Left kidney (tissue), 8 donors: ENCODE measurements at places on chromosomes 7 and 10. TPM values are rescaled to one million over a fixed set of nuclear protein-coding genes. Genes with fewer than 3 reads are reported as not detected.
A peak's percentile ranks its signal among the peaks of the same experiment; 100 is the strongest.

DNA sequence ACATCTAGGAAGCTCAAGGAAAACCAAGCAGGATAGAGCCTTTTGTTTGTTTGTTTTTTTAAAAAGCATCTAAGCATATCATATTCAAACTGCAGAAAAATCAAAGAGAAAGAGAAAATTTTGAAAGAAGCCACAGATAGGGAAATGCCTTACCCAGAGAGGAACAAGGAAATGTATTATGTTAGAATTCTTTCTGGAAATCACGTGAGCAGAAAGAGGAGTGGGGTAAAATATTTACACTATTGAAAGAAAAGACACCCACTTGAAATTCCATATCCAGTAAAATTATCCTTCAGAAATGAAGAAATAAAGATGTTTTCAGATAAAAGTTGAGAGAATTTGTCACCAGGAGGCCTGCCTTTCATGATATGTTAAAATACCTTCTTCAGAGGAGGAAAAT lies 775.7 kb upstream of the IGFBP3 start:
- no peak for DNase-seq

GRCh38 chr10:114180937-114181336 lies 1.8 kb downstream of the TDRD1 start:
- DNase-seq: no peak

GRCh38 chr7:65924193-65924592 lies 51.3 kb downstream of the VKORC1L1 start:
- DNase-seq: no peak

GRCh38 chr7:151104411-151105235 lies 18.3 kb downstream of the AGAP3 start:
- DNase-seq: no peak

DNA sequence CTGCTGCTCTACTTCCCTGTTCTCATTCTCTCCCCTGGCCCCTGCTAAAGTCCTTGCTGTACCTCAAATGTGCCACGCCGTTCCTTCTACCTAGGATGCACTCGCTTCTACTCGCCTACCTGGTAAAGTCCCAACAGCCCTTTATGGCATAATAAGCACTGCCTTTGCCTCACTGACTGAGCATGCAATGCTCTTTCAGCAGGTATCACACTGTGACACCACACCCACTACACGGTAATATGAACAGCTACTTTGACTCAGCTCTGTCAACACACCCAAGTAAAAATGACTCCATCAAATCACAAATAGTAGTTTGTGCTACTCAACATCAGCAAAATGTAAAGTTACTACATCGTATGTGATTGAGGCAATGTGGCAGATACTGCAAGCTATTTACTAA lies 37.6 kb downstream of the FAM204A start:
- DNase-seq: no peak

DNA sequence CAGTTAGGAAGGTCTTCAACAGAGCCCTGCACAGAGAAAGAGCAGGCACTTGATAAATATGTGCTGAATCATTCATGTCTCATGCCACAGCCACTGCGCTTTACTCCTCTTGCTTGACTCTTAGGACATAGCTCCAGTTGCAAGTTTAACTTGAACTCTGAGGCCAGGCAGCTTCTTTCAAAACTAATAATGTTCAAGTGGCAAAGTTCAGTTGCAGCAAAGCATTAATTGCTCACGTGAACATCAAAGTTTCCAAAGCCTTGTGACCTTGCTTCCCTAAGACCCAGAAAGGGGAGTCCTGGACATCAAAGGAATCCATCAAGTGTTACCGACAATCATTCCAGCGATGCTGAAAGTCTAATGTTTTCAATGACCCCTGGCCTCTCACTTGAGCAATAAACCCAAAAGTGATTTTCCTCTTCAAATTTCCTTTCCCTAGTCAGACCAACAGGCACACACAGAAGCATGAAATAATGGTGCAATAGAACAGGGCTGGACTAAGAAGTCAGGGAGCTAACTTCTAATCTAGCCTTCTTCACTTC lies 21.8 kb upstream of the TECTB start:
- peak; percentile 46 for DNase-seq

GRCh38 chr10:47136866-47137265 lies 163.1 kb upstream of the GDF10 start:
- no peak for DNase-seq

- peak; percentile 83 for DNase-seq
Measured at GRCh38 chr7:28955718-28956607, 2.2 kb downstream of the TRIL start.

- peak; percentile 20 for DNase-seq
Measured at GRCh38 chr7:128166603-128167041, 74.5 kb upstream of the LEP start.

DNA sequence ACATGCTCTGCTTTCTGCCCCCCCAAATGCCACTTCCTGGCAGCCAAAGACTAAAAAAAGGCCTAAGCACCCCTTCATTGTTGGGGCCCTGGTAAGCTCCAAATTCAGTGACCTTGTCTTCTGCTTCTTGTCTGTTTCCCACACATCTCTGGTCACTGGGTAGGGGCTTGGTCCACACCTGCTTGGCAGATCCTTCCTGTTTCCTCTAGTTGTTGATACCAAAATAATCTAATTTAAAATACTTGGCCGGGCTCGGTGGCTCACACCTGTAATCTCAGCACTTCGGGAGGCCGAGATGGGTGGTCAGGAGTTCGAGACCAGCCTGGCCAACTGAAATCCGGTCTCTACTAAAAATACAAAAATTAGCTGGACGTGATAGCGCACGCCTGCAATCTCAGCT lies 130.6 kb downstream of the CAMK1D start:
- DNase-seq: no peak

GRCh38 chr7:117087639-117088396 lies 134.5 kb downstream of the ST7 start:
- no peak for DNase-seq

DNA sequence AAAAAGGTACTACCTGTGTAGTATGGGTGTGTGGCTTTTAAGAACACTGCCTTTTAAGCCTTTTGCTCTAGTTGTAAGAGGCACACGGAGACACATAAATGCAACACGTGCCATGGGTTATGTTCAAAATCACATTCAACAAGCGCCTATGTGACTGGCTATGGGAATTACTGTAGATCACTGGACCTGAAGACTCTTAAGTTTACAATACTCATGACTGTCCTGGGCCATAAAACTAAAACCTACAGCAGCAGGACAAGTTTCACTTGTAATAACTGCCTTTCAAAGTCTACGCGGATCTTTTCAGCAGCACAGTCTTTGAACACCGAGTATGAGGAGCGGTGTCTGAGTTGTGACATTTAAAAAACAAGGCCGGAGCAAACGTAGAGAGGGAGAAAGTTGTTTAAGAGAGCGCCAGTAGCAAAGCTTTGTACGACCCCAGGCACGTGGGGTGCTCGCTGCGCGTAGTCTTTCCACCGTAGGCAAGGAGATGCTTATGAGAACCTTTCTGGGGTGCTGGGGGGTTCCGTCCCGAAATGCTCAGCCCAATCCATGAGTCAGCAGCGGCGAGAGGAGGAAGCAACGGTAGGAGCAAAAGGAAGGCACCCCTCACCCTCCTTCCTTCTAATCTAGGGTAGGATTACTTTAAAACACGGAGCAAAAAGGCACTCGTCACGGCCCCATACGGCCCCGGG lies 662 bp downstream of the DNAJC2 start:
- peak; percentile 28 for DNase-seq

DNA sequence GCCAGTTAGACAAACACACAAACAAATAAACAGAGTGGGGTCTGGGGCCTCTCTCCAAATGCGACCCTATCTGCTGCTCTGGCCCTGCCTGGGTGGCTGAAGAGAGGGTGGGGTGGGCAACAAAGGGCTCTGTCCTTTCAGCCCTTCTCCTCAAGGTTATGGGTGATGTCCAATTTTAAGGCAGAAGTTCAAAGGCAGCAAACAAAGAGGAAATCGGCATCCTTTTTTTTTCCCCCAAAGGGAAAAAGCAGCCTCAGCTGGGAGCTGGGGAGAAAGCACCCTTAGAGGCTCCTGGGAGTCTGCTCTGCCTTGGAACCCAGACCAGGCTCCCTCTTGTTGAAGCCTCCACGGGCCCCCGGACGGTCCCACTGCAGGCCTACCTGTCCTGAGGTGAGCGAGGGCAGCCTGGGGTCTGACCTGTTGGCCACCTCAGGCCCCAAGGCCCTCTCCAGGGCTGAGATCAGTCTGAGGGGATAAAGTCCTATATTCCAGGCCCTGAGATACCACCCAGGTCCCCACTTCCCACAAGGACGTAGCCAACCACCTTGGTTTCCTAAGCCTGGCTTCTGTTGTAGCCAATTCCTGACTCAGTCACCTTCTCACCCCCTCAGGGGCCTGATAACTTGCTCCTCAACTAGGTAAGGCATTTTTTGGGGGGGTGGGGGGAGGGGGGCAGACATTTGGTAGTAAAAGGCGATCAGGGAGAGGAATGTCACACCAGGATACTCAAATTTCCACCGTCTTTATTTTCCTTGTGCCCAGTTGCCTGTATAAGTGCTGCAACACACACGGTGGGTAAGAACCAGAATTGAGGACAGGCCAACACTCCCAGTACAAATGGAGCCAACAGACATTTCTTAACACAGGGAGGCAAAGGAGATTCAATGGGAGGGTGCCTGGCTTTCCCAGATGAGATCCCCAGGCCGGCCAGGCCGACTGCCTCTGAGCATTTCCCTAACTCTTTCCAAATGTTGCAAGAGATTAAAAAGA lies 4.3 kb downstream of the HOXA11 start:
- DNase-seq: no peak

DNA sequence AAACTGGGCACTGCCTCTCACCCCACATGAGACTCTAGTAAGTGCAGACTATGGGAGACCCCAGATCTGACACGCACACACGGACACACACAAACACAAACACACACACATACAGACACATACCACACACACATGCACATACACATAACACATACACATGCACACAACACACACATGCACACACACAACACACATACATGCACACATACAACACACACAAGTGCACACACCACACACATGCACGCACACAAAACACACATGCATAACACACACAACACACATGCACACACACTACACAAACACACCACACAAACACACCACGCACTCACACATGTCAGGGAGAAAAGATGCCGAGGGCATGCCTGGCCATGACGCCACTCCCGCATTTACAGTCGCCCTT lies 205.5 kb downstream of the TYW1B start:
- DNase-seq: no peak

GRCh38 chr7:104552102-104552501 lies 223.7 kb downstream of the LHFPL3 start:
- peak; percentile 81 for DNase-seq

DNA sequence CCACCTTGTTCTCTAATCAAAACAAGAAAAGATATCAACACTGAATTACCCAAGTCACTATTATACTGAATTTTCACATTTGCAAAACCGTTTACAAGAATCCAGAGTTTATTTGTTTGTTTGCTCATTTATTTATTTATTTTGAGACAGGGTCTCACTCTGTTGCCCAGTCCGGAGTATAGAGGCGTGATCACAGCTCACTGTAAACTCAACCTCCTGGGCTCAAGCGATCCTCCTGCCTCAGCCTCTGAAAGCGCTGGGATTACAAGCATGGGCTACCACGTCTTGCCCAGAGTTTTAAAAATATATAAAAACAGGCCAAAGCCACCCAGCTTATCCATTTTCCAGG lies 8.5 kb downstream of the CREB3L2 start:
- no peak for DNase-seq

GRCh38 chr7:30209951-30210350 lies 74.4 kb upstream of the ZNRF2 start:
- no peak for DNase-seq

DNA sequence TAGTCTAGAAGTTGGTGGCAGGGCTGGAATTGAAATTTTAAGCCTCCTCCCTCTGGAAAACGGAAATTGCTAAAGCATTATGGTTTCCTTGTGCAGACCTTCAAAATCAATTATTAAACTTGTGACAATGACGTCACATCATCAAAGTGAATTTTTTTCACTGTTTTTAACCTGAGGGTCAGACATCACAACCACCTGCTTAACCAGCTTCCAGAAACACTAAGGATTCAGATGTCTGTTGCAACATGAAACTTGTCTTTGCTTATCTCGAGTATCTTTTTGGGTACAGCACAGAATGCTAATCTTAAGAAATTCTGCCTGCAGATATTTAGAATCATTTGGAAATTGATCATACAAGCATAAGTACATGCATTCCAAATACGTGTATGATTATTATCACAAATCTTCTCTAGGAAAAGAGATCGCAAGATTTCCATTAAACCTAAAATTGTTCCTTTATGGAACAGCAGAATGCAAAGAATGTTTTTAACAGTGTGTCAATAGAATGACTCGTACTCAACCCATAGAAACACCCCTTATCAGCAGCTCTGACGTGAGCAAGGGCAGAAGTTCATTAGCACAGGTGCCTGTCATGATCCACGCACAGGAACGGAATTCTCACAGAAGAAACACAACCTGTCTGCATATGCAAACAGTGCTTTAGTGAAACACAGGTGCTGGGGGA lies 4.1 kb upstream of the GTPBP4 start:
- no peak for DNase-seq

DNA sequence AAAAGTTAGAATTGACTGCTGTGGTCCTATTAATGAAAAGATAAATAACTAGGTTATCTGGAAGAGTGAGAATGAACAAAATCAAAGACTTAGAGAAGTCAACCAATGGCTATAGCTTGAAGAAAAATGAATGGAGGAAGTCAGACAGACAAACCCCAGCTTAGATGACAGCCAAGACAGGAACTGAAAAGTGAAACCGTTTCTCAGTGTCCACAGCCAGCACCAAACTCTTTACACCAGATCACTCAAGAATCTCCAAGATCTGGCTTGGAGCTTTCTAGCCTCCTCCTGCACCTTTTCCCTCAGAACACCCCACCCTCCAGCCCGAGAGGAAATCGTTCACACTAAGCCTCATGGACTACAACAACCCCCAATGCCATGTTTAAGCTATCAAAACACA lies 167.0 kb downstream of the SFMBT2 start:
- DNase-seq: no peak

GRCh38 chr7:131839967-131840690 lies 283.7 kb upstream of the PODXL start:
- no peak for DNase-seq

- no peak for DNase-seq
Measured at GRCh38 chr7:102451371-102452054, 13.2 kb downstream of the ALKBH4 start.

- no peak for DNase-seq
Measured at GRCh38 chr7:99128076-99128950, 15.6 kb downstream of the SMURF1 start.

The LRRTM3 gene
- polyA plus RNA-seq: 5.7 TPM

The FAM107B gene
- polyA plus RNA-seq: 105 TPM

The CALML3 gene
- polyA plus RNA-seq: not detected

The H2BK1 gene
- not detected for polyA plus RNA-seq

The TMEM184A gene
- polyA plus RNA-seq: 6.1 TPM

The INHBA gene
- 4.0 TPM for polyA plus RNA-seq

The SPACDR gene
- polyA plus RNA-seq: 1.2 TPM

The FOXP2 gene
- polyA plus RNA-seq: 7.4 TPM

The COBL gene
- polyA plus RNA-seq: 24.9 TPM

The AKR1C8 gene
- 0.20 TPM for polyA plus RNA-seq

The PKD1L1 gene
- 0.32 TPM for polyA plus RNA-seq

The TMEM225B gene
- 2.3 TPM for polyA plus RNA-seq

The ATXN7L1 gene
- 14.3 TPM for polyA plus RNA-seq

The NEUROD6 gene
- not detected for polyA plus RNA-seq
